Stimulated activated CD4-positive, alpha-beta T cell treated with anti-CD3 and anti-CD28 coated beads, Interleukin-12 subunit alpha, Interleukin-12 subunit beta, amount 100 ng/mL, for 48 hours (primary cell): ENCODE measurements at places on chromosomes 1 and 21.

- DNase-seq: no peak
Observed at GRCh38 chr1:59522925-59523505, 226.1 kb downstream of the FGGY start.

GRCh38 chr1:119762953-119763352, 5.8 kb downstream of the HMGCS2 start:
- DNase-seq: no peak

GRCh38 chr1:3858231-3858981, 1.1 kb downstream of the DFFB start:
- DNase-seq: no peak

GRCh38 chr21:42670884-42671283, 17.5 kb downstream of the PDE9A start:
- no peak for DNase-seq

DNA sequence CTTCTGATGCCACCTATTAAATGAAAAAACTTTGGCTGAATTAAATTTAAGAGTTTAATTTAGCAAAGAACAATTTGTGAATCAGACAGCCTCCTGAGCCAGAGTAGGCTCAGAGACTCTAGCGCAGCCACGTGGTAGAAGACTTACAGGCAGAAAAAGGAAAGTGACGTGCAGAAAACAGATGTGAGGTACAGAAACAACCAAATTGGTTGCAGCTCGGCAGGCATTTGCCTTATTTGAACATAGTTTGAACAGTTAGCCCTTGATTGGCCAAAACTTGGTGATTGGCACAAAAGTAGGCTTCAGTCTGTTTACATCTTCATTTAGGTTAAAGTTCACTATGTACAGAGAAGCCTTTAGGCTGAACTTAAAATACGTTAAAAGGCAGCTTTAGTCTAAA, 22.9 kb downstream of the TCP10L start:
- no peak for DNase-seq

DNA sequence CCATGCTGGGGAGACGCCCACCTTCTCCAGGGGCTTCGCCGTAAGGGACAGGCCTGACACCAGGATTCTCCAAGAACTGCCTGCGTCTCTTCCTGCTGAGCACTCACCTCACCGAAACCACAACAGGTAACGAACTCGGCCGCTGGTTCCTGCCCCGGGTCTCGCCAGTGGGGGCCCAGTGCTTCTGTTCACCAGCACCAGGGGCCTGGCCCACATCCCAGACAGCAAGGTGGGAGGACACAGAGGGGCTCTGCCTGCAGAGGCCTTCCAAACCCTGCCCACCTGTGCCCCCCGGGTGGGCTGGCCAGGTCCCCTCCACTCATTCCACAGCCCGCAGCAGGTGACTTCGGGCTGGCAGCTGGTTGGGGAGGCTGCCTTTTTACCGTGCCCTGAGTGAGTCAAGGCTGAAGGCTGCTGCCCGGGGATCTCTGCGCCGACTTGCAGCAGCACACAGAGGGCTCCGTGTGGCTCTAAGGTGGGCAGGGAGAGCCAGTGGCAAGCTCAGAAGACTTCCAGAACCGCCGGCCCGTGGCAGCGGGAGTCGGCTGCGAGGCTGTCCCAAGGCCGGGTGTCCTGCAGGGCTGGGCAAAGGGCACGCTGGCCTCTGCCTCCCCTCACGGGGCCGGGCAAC, 14.7 kb upstream of the COL18A1 start:
- DNase-seq: no peak

GRCh38 chr1:6832531-6833188, 47.4 kb downstream of the CAMTA1 start:
- DNase-seq: no peak

DNA sequence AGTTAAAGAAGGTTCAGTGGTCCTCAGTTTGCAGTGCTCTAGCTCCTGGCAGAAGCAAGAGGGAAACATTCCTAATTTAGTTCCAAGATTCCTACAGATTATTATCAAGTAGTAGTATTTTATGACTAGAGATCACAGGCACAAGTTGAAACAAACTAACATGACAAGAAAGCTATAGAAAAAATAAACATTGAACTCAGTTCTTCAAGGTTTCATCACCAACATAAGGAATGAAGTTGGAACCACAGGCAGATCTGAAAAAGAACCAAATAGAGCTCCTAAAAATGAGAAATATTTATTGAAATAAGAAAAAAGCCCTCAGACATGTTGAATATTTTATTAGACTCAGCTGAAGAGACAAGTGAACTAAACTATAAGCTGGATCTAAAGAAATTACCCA, 40.6 kb downstream of the PDC start:
- no peak for DNase-seq

- no peak for DNase-seq
Observed at GRCh38 chr1:114003431-114003830, 24.2 kb downstream of the OLFML3 start.

DNA sequence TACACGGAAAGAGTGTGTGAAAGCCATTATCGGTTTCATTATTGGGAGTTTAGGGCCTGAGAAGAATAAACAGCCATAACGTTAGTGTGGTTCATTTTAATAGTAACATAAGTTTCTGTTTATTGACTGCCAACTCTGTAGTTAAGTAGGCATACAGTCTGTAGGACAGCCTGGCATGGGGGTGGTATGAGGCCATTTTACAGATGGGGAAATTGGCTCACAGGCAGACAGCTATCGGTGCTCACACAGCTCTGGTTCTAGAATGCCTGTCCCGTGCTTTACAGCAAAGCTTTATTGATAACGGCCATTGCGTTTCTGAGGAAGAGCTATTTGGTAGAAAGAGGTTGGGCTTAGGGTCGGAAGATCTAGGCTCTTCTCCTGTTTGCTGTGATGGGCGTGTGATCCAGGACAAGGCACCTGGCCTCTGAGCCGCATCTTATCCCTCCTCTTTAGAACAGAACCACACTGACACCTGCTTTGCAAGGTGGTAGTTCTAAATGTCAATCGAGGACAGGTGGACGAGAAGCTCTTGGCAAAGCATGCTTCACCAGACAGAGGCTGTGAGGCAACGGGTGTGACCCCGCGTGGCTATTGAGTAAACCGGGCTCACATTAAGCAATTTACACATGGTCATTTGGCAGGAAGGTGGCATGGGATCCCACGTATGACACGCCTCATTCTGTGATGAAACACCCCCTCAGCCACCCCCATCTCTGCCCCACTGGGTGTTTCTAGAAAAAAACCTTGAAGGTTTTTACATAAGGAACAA, 14.9 kb downstream of the ETS2 start:
- no peak for DNase-seq

- no peak for DNase-seq
Observed at GRCh38 chr1:203217139-203217655, 12.3 kb downstream of the CHIT1 start.

GRCh38 chr1:94596260-94596659, 54.7 kb upstream of the F3 start:
- no peak for DNase-seq

GRCh38 chr21:25461725-25462124, 145.6 kb downstream of the MRPL39 start:
- no peak for DNase-seq

- no peak for DNase-seq
Observed at GRCh38 chr1:159188375-159188788, 16.3 kb upstream of the ACKR1 start.

DNA sequence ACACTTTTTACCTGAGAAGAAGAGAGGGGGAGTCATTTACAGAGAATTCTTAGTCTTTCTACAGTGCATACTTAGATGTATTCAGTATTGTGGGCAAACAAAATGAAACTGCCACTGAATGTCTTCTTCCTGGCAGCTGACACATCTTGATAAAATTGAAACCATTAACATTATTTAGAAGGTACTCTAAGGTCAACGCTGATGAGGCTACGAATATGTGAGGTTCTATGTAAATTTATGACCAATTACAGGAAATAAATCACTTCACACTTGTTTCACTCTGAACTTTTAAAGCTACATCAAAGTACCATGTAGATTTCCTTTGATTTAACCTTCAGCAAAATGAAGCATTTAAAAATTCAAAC, 51.3 kb upstream of the GFI1 start:
- DNase-seq: peak; percentile 28

DNA sequence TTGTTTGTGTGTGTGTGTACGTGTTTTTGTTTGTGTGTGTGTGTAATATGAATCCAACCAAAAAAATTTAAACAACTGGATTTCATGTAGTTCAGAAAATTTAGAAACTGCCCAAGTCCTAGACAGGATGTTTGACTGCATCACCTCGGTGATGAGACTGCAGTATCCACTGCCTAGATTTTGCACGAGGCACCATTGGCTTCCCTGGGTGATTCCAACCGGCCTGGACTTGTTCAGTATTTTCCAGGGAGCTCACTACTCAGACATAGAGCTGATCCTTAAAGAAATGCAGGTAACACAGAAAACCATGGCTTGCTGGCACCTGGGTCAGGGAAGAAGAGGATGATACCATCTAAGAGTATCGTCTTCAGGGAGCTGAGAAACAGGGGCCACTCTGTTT, 18.2 kb upstream of the KCNK2 start:
- no peak for DNase-seq

- no peak for DNase-seq
Observed at GRCh38 chr1:18532390-18533170, 51.9 kb downstream of the KLHDC7A start.

DNA sequence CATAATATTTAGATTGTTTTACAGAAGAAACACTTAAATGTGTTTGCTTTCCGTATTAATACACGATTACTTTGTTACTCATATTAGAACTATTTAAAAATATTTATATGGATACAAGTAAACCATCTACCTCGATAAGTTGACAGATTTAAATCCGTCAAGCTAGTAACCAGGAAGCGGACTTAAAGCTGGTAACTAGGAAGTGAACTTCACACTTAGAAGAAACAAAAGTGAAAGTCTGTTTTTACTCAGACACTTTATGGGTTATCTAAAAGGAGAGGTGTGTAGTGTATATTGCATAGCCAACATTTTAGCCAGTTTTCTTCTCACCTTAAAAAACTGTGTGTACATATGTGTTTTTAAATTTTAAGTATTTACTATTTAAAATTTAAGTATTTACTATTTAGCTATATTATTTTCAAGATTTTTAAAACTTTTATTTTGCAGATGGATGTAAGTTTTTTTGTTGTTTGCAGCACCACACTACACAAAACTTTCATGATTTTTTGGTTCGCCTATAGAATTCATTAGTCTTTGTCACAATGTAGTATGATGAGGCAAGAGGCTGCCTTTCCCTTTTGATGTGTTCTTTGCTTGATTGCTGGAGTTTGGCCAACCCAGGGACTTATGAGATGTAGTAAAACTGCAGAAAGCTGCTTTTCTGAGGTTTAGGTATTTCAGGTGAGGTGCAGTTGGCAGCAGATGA, 2.7 kb downstream of the USP25 start:
- no peak for DNase-seq

- no peak for DNase-seq
Observed at GRCh38 chr1:227218870-227219573, 99.3 kb downstream of the CDC42BPA start.

DNA sequence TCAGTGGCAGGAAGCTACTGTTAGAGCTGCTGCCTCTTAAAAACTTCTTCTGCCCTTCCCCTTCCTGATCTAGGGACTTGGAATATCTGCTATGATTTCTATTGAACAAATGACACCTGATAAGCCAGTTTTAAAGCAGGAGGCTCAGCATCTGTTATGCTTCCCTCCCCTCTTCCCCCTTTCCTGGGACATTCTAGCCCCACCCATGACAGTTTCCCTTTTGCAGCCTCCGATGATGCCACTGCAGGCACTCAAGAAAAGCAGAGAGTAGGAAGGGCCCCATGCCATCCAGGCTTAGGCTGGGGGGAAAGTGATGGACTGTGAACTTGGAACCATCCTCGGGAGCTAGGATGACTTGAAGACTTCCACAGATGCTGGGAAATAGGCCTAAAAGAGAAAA, 15.1 kb upstream of the EPB41 start:
- DNase-seq: no peak

GRCh38 chr21:36684957-36685714, 13.8 kb upstream of the SIM2 start:
- no peak for DNase-seq

DNA sequence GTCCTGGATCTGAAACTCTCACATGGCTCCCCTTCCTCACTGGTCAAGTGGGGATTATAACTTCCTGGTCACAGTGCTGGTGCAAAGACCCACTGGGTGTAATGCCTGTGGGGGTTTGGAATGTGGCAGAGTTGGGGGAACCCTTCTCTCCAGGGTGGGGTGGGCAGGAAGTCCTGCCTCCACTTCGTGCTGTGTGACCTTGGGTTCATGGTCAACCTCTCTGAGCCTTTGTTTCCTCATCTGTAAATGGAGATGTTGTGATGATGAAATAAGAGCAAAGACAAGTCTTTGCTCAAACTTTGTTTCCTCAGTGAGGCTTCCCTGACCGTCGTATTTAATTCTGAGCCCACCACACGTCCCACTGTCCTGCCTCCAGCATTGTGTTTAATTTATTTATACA, 564.7 kb downstream of the PTPRU start:
- DNase-seq: no peak

GRCh38 chr1:194024659-194025058, 838.2 kb upstream of the B3GALT2 start:
- DNase-seq: no peak

DNA sequence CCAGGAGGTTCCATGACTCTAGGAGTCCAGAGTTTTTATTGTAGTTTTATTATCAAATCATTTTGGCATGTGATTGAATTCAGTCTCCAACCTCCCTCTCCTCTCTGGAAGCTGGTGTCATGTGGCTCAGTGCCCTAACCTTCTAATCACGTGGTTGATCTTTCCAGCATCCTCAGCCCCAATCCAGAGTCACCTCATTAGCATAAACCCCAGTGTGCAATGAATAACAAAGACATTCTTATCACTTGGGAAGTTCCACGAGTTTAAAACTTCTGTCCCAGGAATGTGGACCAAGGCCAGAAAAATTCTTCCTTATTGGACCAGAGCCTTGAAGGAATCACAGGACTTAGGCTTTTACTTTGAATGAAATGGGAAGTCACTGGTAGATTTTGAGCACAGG, 52.2 kb downstream of the KIRREL1 start:
- DNase-seq: no peak

DNA sequence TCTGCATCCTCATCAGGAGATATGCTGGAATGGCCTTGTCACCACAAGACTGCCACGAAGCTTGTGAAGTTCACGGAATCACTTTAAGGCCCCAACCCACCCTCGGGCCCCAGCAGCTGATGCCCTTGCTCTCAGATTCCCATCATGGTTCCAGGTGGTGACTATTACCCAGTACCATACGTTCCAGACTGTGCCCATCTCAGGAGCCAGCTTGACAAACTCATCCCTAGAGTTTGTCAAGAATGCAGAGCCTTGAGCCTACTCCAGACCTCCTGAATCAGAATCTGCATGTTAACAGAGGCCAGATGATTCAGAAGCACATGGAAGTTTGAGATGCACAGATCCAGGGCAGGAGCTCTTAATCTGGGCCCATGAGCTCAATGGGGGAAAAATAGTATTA, 53.9 kb upstream of the RBM15 start:
- DNase-seq: no peak

DNA sequence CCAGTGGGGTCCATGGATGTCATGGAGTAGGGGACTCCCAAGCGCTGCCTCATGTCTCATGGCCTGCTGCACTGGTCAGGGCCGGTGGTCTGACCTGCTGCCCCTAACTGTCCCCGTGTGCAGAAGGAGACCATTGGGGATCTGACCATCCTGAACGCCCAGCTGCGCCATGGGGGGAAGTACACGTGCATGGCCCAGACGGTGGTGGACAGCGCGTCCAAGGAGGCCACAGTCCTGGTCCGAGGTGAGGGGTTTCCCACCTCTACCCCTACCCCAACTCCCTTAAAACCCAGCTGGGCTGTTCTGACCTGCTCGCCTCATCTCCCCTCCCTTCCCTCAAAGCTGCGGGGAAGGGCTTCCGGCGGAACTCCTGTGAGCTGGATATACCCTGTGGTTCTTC, 18.6 kb downstream of the TMEM81 start:
- no peak for DNase-seq

GRCh38 chr1:205591522-205592351, 40.1 kb downstream of the ELK4 start:
- peak; percentile 85 for DNase-seq
